ENCODE measurements at places on chromosomes 1 and 21. TPM values are rescaled to one million over a fixed set of nuclear protein-coding genes. Genes with fewer than 3 reads are reported as not detected.

DNA sequence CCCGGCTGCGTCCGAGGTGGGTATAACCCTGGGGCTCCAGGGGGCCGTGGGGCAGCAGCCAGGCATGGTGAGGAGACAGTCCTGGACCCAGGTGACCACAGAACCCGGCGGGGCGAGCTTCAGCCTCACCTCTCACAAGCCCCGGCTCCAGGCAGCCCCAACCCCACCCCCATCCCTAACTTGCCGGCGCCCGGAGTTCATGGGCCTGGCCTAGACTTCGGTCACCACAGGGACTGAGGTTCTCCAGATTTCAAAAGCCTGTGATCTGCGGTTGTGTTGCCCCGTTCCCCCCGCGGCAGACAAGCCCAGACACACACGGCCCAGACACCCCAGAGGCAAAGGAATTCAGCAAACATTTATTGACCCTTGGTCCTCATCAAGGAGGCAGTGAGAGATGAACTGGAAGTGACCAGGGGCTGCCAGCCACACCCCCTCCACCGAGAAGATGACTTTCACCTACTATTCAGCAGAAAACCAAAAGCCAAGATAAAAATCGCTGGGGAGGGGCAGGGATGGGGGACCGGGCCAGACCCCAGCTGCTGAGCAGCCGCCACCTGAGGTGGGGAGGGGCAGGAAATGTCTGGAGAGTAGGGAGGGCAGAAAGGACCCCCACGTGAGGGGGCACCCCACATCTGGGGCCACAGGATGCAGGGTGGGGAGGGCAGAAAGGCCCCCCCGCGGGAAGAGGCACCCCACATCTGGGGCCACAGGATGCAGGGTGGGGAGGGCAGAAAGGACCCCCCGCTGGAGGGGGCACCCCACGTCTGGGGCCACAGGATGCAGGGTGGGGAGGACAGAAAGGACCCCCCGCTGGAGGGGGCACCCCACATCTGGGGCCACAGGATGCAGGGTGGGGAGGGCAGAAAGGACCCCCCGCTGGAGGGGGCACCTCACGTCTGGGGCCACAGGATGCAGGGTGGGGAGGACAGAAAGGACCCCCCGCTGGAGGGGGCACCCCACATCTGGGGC is 3.9 kb downstream of the HES4 start:
- DNase-seq: no peak

DNA sequence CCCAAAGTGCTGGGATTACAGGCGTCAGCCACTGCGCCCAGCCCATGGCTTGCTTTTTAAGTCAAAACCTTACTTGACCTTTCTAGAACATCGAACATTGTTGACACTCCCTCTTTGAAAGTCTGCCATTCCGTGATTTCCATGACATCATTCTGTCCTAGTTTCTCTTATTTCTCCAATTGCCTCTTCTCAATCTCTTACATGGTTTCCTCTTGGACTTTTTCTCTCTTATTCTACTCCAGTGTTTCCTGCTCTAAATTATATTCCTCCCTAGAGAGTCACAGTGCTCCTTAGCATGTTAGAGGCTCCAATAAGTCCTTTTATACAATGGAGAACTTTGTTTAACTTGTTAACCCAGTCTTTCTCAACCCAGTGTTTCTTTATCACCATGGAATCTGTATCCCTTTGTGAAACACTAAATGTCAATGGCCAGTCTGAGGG is 25.5 kb downstream of the JAM2 start:
- DNase-seq: no peak

DNA sequence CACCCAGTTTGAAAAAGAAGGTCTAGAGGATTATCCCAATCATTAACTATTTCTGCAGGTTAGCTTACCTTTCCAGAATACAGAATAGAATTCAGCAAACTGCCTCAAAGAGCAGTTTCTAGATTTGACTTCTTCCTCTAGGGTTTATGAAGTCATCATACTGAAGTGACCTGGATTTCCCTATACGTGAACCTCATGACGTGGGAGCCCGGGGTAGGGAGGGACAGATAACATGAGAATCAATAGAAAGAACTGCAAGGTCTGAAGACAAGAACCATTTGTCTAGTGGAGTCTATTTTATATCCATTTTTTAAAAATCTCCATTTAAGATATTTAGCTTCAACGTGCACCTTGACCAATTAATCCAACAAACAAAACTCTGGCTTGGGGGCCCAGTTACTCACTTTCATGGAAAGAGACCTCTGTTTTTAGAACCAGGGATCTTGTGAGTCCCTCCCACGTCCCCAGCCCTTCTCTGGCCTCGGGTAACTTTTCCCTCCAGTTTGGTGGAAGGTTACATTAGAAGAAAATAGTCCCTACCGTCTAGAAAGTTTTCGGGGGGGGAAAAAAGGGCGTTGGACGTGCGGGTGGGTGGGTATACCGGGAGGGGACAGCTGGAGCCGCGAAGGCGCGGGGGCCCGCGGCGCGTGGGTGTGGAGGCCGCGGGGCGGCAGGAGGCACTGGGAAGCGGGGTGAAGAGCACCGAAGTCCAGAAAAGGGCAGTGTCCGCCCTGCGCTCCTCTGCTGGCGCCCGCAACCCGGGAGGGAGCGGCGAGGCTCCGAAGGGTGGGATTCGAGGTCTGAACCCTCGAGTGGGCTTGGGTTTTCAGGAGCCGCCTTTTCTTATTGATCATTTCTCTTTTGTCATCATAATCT is 13.8 kb upstream of the POGZ start:
- DNase-seq: peak; percentile 63

DNA sequence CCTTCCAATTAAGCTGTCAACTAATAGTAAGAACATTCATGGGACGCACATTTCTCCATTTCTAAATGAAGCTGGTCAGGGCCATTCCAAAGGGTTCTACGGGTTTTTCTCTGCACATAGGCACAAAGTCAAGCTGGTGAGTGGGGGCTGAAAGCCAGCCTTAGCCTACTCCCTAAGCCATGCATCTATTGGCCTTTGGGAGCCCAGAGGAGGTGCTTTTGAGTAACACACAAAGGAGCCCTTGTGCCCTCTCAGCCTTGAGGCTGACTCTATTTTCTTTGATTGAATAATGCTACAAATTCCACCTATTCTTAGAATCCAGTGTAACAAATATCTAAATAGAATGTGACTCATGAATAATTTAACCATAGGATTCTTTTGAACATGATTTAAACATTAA is 73.6 kb downstream of the RGS13 start:
- DNase-seq: no peak

LIN9 gene
- polyA plus RNA-seq: 10.4 TPM

SPATA1 gene
- 3.5 TPM for polyA plus RNA-seq
